ENCODE measurements at places on chromosomes 5 and 9.
A peak's percentile ranks its signal among the peaks of the same experiment; 100 is the strongest.

DNA sequence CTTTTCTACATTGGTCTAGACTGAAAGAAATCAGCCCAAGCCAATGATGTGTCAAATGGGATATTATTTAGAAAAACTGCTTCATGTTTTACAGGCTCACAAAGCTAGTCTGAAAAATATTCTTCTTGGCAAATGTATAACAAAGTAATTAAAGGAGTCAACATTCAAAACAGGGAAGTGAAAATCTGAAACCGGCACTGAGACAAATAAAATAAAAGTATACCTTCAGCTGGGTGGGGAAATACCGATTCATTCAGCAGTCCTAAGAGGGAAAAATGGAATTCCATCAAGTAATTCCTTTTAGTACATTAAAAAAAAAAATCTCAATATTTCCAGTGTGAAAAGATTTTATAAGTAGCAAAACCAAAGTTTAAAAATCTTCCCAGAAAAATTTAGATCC, 259.6 kb upstream of the SLC24A2 start:
- no peak for DNase-seq

- DNase-seq, result peak; percentile 30
Observed at GRCh38 chr5:86971034-86971571, 296.6 kb upstream of the RASA1 start.

GRCh38 chr9:134384811-134385479, 58.7 kb downstream of the RXRA start:
- DNase-seq, result no peak

- DNase-seq, result no peak
Observed at GRCh38 chr9:73204936-73205335, 53.3 kb downstream of the ANXA1 start.

DNA sequence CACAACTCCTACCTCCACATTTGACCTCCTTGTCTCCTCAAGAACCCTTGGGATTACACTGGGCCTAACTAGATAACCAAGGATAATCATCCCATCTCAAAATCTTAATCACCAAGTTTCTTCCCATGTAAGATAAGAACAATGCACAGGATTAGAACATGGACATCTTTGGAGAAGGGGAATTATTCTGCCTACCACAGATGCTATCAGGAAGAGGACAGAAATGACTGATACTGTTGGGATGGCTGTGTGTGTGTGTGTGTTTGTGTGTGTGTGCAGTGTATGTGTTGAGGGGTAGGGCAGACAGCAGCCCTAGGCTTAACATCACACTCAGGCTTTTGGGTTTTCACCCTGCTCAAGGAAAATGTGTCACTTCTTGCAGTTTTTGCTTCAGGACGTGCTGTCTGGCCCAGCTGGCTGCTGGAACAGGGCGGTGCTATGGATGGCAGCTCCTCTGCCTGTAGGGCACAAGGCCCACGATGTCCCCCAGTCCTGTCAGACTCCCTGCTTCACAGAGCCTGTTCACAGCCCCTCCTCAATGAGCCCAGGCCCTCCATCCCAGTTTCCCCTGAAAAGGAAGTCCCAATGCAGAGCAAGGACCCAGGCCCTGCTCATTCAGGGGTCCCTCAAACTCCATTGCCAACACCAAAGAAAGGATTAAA, 7.7 kb downstream of the CA9 start:
- DNase-seq, result no peak

DNA sequence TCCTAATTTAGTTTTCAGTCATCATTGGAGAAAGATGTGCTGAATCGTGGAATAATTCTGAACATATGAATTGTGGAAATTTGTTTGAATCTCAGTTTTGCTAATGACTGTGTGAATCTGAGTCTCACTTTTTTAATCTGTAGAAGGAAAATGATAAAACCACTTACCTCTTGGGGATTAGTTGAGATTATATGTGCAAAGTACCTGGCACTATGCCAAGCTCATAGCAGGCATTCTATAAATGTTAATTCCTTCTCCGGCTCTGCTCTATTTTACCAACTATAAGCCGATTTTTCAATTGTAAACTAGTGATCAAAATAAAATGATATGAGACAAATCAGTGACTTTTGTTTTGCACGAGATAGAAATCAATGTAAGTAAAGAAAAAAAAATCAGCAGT, 290.8 kb downstream of the TRPM3 start:
- no peak for DNase-seq

DNA sequence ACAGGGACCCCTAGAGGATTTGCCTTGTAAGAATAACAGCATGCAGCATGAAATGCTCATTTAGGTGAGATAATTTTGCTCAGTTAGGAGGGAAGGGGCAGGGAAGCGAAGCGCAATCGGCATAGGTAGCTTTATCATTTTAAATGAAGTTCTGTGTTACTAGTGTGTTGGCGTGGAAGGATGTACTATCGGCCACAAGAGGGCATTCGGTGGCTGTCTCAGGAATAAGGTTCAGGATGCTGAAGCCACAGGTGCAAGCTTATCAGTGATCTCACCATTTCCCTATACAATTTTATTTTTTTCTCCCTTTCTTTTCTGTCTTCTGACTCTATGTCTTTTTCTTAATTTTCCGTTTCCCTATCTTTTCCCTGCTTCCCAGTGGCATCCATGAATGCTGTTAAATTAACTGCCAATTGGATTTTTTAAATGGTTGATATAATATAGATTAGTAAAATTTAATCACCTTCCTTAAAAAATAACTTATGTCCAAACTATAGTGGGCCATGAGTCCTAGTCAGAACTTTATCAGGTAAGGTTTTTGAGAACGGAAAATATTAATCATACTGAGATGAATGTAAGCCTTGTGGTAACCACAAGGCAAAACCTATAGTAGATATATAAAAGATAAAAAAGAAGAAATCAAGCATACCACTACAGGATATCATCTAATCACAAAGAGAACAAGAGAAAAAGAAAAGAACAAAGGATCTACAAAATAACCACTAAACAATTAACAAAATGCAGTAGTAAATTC, 1.2 kb upstream of the INSL6 start:
- DNase-seq, result peak; percentile 85

GRCh38 chr5:59246145-59246869, 647.2 kb downstream of the PDE4D start:
- DNase-seq, result no peak

DNA sequence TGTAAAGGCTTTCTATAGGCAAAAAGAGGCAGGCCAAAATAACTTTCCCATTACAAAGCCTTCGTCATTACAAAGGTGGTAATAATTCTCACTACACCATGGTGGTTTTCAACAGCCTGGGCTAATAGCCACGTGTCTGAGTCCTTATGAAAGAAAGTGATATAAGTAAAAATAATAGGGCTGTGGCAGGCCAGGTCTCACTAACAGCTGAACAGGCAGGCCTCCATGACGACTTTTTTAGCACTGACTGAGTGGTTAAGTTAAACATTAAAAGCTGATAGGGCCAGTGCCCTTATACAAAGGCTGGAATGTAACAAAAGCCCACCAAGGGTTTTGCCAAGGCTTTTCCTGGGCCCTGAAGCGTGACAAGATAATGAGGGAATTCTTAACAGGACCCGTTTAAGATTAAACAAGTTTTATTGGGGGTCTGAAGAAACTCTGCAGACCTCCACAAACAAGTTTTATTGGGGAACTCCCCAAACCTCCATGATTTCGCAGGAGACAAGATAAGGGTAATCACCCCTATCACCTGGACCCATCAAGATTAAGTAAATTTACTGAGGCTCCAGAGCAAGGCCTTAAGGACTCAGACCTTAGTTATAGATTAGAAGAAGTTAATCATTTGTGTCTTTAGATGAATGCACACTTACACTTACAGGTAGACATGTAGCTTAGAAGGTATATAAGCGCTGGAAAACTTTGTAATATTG, 412.9 kb downstream of the CHSY3 start:
- no peak for DNase-seq
